ENCODE measurements at places on chromosomes 1 and 21. TPM values are rescaled to one million over a fixed set of nuclear protein-coding genes. Genes with fewer than 3 reads are reported as not detected.

HTR6 gene
- 0.05 TPM for polyA plus RNA-seq

ACADM gene
- polyA plus RNA-seq = 25.9 TPM

MYCL gene
- polyA plus RNA-seq = 0.48 TPM

TCHHL1 gene
- not detected for polyA plus RNA-seq

PTTG1IP gene
- polyA plus RNA-seq = 196 TPM

SIPA1L2 gene
- 0.48 TPM for polyA plus RNA-seq

CGN gene
- 0.36 TPM for polyA plus RNA-seq

SMIM11 gene
- polyA plus RNA-seq = 21.6 TPM

FNDC5 gene
- polyA plus RNA-seq = 0.59 TPM

KCTD3 gene
- 34.8 TPM for polyA plus RNA-seq

KCNJ9 gene
- 0.05 TPM for polyA plus RNA-seq

IFNAR1 gene
- 12.2 TPM for polyA plus RNA-seq

LAMTOR2 gene
- 230 TPM for polyA plus RNA-seq

METTL18 gene
- polyA plus RNA-seq = 1.7 TPM

CCDC181 gene
- polyA plus RNA-seq = 1.2 TPM

CLCNKB gene
- polyA plus RNA-seq = 0.41 TPM

ATAD3B gene
- 47.6 TPM for polyA plus RNA-seq

SDE2 gene
- polyA plus RNA-seq = 15.1 TPM

PDE9A gene
- polyA plus RNA-seq = 0.28 TPM

SYT2 gene
- polyA plus RNA-seq = 0.03 TPM

PGLYRP4 gene
- polyA plus RNA-seq = not detected

PTBP2 gene
- polyA plus RNA-seq = 9.8 TPM

OR2L5 gene
- polyA plus RNA-seq = not detected

WNT4 gene
- polyA plus RNA-seq = 0.03 TPM

GPX7 gene
- 5.7 TPM for polyA plus RNA-seq

PSMB2 gene
- 83.5 TPM for polyA plus RNA-seq

DNALI1 gene
- polyA plus RNA-seq = 17.4 TPM

SNX7 gene
- polyA plus RNA-seq = 51.3 TPM

SPATA17 gene
- 0.81 TPM for polyA plus RNA-seq

MNDA gene
- polyA plus RNA-seq = not detected

CD1E gene
- polyA plus RNA-seq = not detected

SLC30A1 gene
- polyA plus RNA-seq = 7.2 TPM

RHD gene
- not detected for polyA plus RNA-seq

KCNA3 gene
- not detected for polyA plus RNA-seq

PTPRF gene
- polyA plus RNA-seq = 67.6 TPM

CLCA1 gene
- polyA plus RNA-seq = not detected

GPR137B gene
- 4.9 TPM for polyA plus RNA-seq

SPRR2G gene
- polyA plus RNA-seq = not detected

GCSAML gene
- not detected for polyA plus RNA-seq

FCGR3B gene
- polyA plus RNA-seq = not detected

LCE3E gene
- not detected for polyA plus RNA-seq

ACTL8 gene
- polyA plus RNA-seq = not detected

TMEM52 gene
- 3.8 TPM for polyA plus RNA-seq

AKR1A1 gene
- polyA plus RNA-seq = 156 TPM

SLC27A3 gene
- 9.0 TPM for polyA plus RNA-seq

CD1B gene
- not detected for polyA plus RNA-seq

FCER1G gene
- polyA plus RNA-seq = 0.34 TPM

FOXD2 gene
- polyA plus RNA-seq = not detected

CNN3 gene
- polyA plus RNA-seq = 204 TPM

NR5A2 gene
- not detected for polyA plus RNA-seq

CFAP107 gene
- polyA plus RNA-seq = not detected

PDE4B gene
- polyA plus RNA-seq = 3.0 TPM

SH2D2A gene
- not detected for polyA plus RNA-seq

MX2 gene
- 0.08 TPM for polyA plus RNA-seq

Measured in SK-N-SH (cell line).